Stimulated activated CD4-positive, alpha-beta T cell treated with anti-CD3 and anti-CD28 coated beads, TNF-alpha, amount 100 ng/mL, for 4 hours (primary cell): ENCODE measurements at places on chromosomes 7 and 10.

DNA sequence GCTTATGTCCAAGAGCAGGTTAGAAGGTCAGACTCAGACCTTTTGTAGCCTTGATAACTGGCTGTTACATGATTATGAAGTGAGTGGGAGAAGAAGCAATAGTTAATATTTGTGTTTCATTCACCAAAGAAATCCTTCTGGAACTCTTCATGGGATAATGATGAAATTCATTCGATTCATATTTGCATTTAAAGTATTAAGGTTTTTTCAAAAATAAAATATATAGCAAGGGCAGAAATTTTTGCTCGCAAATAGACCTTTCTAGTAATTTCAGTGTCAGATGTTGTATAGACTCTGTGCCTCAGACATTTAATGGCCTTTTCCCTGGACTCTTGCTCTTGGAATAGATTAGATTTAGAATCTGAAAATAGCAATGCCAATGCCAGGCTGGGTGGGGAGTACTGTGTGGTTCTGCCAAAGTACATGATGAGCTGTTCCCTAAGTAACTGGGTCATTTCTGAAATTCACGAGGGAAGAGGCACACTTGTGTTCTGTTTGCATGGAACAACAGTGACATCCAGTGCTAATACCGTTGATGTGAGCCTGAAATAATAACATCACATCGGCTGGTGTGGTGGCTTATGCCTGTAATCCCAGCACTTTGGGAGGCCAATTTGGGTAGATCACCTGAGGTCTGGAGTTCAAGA is 119.2 kb downstream of the MBL2 start:
- DNase-seq = no peak

- no peak for DNase-seq
Observed at GRCh38 chr10:6465854-6466601, 114.0 kb downstream of the PRKCQ start.

- DNase-seq = no peak
Observed at GRCh38 chr7:112630565-112630964, 149.8 kb downstream of the LSMEM1 start.

DNA sequence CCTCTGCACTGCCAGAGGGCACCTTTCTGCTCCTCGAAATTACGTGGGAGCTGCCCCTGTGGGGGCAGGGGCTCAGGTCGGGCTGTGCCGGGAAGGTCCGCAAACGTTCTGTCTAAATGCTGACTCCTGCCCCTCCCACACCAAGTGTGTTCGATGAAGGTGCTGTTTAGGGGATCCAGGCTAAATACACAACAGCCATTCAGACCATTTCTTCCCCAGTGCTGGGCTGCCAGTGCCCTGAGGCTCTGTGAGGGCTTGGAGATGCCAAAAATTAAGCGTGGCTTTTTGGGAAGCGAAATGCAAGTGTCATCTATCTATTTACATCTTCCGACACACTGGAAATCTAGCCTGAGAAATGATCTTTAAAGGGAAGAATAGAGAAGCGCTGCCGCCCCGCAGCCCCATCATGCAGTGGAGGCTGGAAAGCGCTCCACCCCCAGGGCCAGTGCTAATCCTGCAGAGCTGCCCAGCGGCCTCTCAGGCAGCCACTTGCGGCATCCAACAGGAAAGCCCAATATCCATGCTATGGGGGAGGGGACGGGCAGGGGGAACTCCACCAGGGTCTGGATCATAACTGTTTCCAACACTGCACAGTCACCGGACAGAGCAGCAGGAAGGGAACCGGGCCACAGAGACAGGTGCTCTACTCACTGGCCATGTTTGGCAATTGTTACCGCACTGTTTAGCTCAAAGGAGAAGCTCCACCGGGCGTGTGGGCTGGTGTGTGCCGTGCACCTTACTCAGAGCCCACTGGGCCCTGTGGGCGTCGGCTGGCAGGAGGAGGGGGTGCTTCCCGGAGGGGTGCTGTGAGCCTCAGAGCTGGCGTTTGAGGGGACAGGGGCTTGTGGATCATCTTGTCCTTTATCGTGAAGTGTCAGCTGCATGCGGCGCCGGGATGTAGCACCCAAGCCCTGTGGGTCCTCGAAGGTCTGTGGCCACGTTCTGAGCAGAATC is 205.5 kb downstream of the DNAJB6 start:
- DNase-seq = no peak

GRCh38 chr10:110448682-110449418 is 48.9 kb upstream of the DUSP5 start:
- no peak for DNase-seq

DNA sequence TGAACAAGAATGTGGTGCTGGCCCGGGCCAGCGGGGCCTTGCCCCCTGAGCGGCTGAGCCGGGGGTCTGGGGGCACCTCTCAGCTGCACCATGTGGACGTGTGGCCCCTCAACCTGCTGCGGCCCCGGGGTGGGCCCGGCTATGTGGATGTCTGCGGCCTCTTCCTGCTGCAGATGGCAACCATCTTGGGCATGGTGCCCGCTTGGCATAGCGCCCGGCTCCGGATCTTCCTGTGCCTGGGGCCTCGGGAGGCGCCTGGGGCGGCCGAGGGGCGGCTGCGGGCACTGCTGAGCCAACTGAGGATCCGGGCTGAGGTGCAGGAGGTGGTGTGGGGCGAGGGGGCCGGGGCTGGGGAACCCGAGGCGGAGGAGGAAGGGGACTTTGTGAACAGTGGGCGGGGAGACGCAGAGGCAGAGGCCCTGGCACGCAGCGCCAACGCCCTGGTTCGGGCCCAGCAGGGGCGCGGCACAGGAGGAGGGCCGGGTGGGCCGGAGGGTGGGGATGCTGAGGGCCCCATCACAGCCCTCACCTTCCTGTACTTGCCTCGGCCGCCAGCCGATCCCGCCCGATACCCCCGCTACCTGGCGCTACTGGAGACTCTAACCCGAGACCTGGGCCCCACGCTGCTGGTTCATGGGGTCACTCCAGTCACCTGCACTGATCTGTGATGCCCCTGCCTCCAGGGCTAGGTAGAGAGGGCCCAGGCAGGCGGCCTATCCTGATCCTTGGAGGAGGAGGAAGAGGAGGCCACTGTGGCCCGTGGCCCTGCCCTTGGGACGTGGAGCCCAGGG is 1.1 kb upstream of the TRIP6 start:
- DNase-seq = no peak

GRCh38 chr10:104268405-104268712 is 625 bp upstream of the GSTO2 start:
- DNase-seq = no peak

- DNase-seq = no peak
Observed at GRCh38 chr10:57362811-57363210, 904.9 kb downstream of the IPMK start.

DNA sequence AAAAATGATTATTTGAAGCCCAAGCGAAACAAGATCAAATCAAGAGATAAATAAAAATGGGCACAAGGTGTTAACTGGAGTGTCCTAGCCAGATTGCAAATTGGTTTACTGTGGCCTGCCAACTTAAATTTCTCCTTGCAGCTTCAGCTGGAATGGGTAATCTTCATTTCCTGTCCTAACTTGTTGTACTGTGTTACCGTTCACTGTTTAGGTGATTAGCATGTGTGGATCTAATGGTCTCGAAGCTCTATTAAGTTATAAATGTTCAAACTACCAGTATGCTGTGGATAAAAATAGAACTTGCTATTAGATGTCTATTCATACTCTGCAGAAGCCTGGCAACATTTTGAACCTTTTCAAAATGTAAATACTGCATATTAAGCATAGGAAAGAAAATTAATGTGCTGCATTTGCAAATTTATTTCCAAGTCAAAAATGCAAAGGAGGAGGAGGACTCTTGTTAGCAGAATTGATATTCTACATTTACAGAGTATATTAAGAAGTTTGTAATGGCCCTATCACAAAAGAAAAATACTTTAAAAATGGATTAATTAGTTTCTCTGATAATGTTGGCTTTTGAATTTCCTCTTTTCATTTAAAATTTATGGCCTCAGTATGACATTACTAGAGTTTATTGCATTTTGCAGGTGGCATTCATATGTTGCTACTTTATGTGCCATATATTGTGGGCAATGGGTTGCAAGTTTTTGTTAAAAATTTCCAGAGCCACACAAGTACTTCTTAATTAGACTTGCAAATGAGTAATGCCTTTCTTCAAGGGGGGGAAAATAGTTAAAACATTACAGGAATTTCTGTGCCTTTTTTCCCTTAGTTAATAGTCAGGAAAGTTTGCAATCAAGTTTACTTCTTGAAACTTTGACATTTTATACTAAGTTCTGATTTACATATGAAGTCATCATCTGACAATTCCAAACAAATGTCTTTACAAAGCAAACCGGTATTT is 92.1 kb downstream of the CABCOCO1 start:
- no peak for DNase-seq

DNA sequence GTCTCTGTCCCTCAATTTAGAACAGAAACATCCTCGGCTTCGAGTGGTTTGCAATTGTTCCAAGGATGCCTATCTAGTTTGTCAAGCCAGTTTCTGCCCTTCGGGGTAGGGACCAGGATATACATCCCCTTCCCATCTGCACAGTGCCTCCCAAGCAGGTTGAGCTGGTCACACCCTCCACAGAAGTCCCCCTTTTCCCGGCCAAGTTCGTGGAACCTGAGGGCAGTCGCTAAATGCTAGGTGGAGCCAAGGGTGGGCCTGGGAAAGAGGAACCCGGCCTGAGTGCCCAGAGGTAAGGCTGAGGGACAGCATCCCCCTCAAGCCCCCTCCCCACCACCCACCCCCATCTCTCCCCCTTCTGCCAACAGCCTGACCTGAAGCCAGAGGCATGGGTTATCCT is 62.4 kb upstream of the NANOS1 start:
- no peak for DNase-seq

DNA sequence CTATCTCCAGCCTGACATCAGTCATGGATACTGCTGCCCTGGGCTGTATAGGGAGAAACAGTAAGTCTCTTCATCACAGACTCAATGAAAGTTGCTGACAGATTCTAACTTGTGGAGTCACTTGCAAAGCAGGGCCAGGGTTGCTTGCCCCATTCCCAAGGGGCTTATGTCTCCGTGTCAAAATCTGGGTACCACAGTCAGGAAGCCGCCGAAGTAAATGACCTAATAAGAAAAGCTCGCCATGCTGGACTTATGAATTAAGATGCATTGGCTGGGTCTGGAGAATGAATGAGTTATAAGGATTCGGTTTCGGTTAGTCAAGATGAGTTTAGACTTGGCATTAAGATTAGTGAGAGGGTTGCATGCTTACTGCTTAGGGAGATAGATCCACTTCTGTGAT is 10.8 kb upstream of the OR6V1 start:
- DNase-seq = no peak

DNA sequence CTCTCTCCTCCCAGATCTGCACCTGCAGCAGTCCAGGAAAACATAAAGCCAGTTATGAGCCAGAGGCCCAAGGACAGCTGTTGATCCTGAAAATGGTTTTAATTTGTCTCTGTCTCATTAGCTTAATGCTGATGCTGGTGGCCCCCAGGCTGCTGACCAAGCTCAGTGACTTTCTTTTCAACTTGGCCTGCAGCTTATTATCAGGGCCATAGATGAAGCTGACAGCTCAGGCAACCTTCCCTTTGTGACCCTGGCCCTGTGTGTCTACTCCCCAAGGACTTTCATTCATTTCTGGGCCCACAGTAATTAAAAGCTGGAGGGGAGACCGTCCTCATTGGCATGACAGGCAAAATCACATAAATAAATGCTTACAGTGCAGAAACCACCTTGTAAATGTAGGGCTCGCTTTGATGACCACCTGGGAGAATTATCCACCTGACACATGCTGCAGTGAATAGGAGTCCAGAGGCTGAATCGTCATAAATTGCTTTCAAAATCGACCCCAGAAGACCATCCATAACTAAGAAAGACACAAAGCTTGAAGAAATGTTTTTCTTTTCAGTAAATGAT is 138.5 kb downstream of the NPY start:
- no peak for DNase-seq

DNA sequence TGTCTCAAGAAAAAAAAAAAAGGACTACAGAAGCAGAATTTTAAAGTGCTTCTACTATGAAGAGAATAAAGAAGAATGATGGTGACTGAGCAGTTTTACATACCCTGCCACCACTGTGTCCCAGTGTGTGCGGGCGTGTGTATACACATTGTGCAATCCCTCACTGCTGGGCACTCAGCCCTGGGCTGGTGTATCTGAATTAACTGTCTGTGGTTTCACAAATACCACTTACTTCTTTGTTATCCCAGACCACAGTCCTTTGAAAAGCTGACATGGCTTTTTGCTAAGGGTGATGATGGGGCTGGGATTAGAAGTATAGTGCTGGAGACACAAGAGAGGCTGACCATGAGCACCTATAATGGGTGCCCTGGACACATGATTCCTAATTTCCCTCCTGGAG is 21.1 kb upstream of the TRPV6 start:
- no peak for DNase-seq
